ENCODE measurements at places on chromosomes 4 and X.

DNA sequence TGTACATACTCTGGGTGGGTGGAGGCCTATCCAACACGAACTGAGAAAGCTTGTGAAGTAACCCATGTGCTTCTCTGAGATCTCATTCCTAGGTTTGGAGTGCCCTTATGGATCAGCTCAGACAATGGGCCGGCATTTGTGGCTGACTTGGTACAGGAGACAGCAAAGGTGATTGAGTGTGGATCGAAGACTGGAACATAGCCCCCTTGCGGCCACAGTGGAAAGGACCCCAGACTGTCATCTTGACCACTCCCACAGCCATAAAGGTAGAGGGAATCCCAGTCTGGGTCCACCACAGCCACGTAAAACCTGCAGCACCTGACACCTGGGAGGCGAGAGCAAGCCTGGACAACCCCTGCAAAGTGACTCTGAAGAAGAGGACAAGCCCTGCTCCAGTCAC, 598.0 kb upstream of the AADAT start:
- H3K36me3 ChIP-seq: no peaks in the 10 kb centered on the region
- no peaks in the 10 kb centered on the region for H3K27me3 ChIP-seq
- no peak overlapping the region for H3K4me3 ChIP-seq
- H3K27ac ChIP-seq: no peak overlapping the region
- DNase-seq: no peak

DNA sequence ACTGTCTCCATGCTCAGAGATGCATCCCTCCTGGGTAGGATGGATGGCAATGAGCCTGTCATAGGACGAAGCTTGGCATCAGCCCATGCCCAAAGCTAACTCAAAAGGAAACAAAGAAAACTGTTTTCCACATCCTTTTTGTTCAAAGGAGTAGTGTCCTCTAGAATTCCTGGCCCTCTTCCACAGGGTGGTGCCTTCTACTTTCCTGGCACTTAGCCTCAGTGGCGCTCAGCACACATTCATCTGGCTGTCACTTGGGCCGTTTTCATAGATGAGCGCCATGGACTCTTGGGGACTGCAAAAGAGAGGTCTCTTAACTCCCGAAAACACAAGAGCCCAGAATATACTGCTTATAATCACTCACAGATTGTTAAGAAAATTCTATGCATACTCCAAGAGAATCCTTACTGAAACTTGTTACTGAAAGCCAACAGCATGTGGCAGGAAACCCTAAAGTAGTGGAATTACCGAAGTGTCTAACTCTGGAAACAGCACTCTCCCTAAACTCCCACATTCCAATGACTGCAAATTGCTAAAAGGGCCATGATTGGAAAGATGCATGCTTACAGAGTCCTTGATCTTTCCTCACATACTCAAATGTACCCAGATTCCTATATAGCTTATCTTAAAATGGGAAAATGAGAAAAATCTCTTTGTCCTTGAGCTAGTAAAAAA, 110.0 kb downstream of the HS6ST2 start:
- H3K36me3 ChIP-seq: no peaks in the 10 kb centered on the region
- no peak overlapping the region for H3K4me3 ChIP-seq
- H3K27me3 ChIP-seq: no peaks in the 10 kb centered on the region
- H3K4me1 ChIP-seq: no peaks in the 10 kb centered on the region

GRCh38 chr4:172815499-172816164, 353.0 kb upstream of the GALNT7 start:
- no peaks in the 10 kb centered on the region for H3K4me1 ChIP-seq
- H3K36me3 ChIP-seq: no peaks in the 10 kb centered on the region
- DNase-seq: no peak
- H3K27me3 ChIP-seq: no peaks in the 10 kb centered on the region
- no peak overlapping the region for H3K4me3 ChIP-seq

- H3K27ac ChIP-seq: no peak overlapping the region
- H3K27me3 ChIP-seq: no peaks in the 10 kb centered on the region
- H3K4me1 ChIP-seq: no peaks in the 10 kb centered on the region
- no peak overlapping the region for H3K4me3 ChIP-seq
- H3K36me3 ChIP-seq: no peaks in the 10 kb centered on the region
Observed at GRCh38 chr4:152953514-152953913, 17.4 kb downstream of the FHDC1 start.

DNA sequence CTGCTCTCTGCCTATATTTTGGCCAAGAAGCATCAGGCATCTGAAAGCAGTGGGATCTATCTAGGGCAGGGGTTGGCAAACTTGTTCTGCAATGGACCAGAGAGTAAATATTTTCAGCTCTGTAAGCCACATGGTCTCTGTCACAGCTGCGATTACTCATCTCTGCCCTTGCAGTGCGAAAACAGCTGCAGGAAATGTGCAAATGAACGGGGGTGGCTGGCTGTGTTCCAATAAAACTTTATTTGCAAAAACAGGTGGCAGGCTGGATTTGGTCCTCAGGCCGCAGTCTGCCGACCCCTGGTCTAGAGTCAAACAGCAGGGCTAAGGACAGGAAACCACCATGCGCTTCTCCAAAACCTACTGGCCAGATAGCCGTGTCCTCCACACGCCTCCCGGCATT, 48.6 kb downstream of the ACOX3 start:
- H3K27ac ChIP-seq: peak overlapping the region; percentile 57
- peaks cover 60% of the 10 kb centered on the region for H3K36me3 ChIP-seq
- no peak overlapping the region for H3K4me3 ChIP-seq
- peaks cover 24% of the 10 kb centered on the region for H3K4me1 ChIP-seq

GRCh38 chrX:134990801-134991481, at the start of gene SMIM10:
TSS of gene SMIM10 (plus strand) at chrX:134990991. CDS start at chrX:134991096, 105 bp downstream.
- no peaks in the 10 kb centered on the region for H3K27me3 ChIP-seq
- no peaks in the 10 kb centered on the region for H3K36me3 ChIP-seq
- H3K27ac ChIP-seq: peak within 1 kb of the TSS; percentile 63
- DNase-seq: peak; percentile 78
- peak within 1 kb of the TSS; percentile 67 for H3K4me3 ChIP-seq

DNA sequence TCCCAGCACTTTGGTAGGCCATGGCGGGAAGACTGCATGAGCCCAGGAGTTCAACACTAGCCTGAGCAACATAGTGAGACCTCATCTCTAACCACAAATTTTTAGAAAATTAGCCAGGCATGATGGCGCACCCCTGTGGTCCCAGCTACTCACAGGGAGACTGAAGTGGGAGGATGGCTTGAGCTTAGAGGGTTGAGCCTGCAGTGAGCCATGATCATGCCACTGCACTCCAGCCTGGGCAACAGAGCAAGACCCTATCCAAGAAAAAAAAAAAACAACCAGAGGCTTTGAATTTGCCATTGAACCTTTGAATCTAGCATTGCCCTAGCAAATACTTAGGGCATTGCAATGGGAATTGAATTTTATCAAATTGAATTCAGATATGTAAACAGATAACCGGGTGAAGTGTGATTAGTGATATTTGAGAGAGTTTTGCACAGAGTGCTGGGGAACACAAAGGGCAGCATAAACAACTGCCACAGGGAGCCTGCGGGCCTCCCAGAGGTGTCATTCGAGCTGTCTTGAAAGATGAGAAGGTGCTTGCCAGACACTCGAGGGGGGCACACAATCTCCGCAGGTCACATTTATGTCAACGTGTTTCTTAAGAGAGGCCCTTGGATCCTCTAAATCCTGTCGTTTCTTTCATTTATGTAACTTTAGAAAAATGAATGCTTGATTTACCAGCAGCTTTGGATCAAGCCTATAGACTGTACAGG, 200.3 kb downstream of the AASDH start:
- H3K4me3 ChIP-seq: no peak overlapping the region
- no peaks in the 10 kb centered on the region for H3K36me3 ChIP-seq
- no peak overlapping the region for H3K27ac ChIP-seq
- H3K4me1 ChIP-seq: no peaks in the 10 kb centered on the region
- H3K27me3 ChIP-seq: no peaks in the 10 kb centered on the region

- H3K36me3 ChIP-seq: no peaks in the 10 kb centered on the region
- no peak for DNase-seq
- no peaks in the 10 kb centered on the region for H3K27me3 ChIP-seq
- no peaks in the 10 kb centered on the region for H3K4me1 ChIP-seq
- no peak overlapping the region for H3K4me3 ChIP-seq
Observed at GRCh38 chrX:46381630-46382029, 163.6 kb downstream of the ZNF674 start.

GRCh38 chr4:121794505-121795188, 6.5 kb upstream of the EXOSC9 start:
- no peaks in the 10 kb centered on the region for H3K27me3 ChIP-seq
- H3K4me3 ChIP-seq: no peak overlapping the region
- H3K36me3 ChIP-seq: no peaks in the 10 kb centered on the region
- no peak overlapping the region for H3K27ac ChIP-seq

DNA sequence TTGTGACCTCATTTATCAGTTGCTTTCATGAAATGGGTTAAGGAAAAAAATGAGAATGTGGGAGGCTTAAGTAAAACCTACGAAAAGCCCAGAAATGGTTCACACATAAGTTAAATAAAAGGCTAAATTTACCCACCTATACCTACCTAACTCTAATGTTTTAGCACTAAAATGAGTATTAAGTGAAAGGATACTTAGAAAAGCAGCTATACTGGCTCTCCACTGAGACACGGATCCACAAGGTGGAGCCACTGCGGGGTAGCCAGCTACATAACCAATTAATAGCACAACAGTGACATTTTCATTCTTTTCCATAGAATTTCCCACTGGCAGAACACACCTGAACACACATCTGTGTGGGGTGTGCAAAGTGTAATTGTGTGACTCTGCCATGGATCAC, 101.9 kb downstream of the MAML3 start:
- no peak overlapping the region for H3K27ac ChIP-seq
- H3K4me3 ChIP-seq: no peak overlapping the region
- H3K27me3 ChIP-seq: no peaks in the 10 kb centered on the region
- no peak for DNase-seq

GRCh38 chr4:153295131-153295755, 49.2 kb upstream of the MND1 start:
- H3K36me3 ChIP-seq: peaks cover 30% of the 10 kb centered on the region
- no peaks in the 10 kb centered on the region for H3K27me3 ChIP-seq
- no peak overlapping the region for H3K4me3 ChIP-seq
- DNase-seq: no peak
- H3K4me1 ChIP-seq: no peaks in the 10 kb centered on the region
- H3K27ac ChIP-seq: no peak overlapping the region

DNA sequence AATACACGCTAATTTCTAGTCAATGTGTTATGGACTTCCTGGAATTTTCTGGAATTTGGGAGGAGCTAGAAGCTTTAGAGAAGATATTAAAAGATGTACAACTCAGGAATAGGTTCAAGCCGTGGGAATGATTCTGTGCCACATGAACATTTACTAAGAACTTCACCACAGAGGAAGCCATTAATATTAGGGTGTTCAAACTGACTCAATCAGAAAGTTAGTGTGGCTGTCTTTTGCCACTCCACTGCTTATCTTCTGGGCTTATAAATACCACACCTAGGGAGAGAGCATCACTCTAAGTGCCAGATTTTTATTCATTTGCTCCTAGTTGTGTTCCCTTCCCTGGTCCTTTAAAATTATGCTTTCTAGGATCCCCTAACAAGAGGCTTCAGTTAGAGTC, 409.8 kb downstream of the KCTD8 start:
- no peak overlapping the region for H3K27ac ChIP-seq
- H3K36me3 ChIP-seq: no peaks in the 10 kb centered on the region
- H3K27me3 ChIP-seq: no peaks in the 10 kb centered on the region

DNA sequence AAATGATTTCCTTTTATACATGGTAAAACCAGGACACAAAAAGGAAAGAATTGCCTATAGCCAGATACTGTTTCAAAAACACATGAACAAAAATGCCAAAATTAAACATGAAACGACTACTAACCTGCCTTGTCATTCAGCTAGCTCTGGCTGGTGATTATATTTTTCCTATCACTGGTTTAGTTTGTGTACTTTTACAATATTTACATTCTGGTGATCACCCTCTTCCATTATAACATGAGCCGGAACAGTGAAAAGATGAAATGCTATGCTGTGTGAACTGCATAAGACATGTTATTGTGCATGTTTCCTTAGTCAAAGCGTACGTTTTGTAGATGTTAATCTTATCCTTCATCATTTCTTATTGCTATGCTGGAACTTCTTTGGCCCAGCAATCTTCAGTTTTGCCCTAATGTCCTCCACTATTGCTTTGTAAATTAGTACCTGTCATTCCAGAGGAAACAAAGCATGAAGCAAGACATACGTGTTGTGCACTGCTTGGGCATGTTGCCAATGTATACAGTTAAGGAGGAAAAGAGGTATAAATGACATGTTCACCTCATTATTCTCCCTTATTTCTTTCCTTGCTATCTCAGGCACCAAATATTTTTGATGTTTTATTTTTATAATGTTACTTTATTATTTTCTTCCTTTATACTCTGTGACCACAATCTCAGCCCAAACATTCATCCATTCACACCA, 386.3 kb downstream of the ARHGAP24 start:
- H3K27ac ChIP-seq: peak overlapping the region; percentile 60
- H3K4me3 ChIP-seq: no peak overlapping the region
- no peak for DNase-seq
- H3K4me1 ChIP-seq: no peaks in the 10 kb centered on the region
- H3K27me3 ChIP-seq: no peaks in the 10 kb centered on the region

GRCh38 chrX:107154787-107155620, 36.4 kb upstream of the RBM41 start:
- no peak for DNase-seq
- no peaks in the 10 kb centered on the region for H3K36me3 ChIP-seq
- H3K27ac ChIP-seq: no peak overlapping the region
- no peak overlapping the region for H3K4me3 ChIP-seq
- H3K27me3 ChIP-seq: no peaks in the 10 kb centered on the region
- H3K4me1 ChIP-seq: no peaks in the 10 kb centered on the region
